ENCODE measurements at places on chromosomes 2 and 18.
A peak's percentile ranks its signal among the peaks of the same experiment; 100 is the strongest.

- DNase-seq, result no peak
Observed at GRCh38 chr18:23902396-23902795, 112.2 kb upstream of the TTC39C start.

- no peak for DNase-seq
Observed at GRCh38 chr2:42127425-42128424, 41.4 kb upstream of the EML4 start.

DNA sequence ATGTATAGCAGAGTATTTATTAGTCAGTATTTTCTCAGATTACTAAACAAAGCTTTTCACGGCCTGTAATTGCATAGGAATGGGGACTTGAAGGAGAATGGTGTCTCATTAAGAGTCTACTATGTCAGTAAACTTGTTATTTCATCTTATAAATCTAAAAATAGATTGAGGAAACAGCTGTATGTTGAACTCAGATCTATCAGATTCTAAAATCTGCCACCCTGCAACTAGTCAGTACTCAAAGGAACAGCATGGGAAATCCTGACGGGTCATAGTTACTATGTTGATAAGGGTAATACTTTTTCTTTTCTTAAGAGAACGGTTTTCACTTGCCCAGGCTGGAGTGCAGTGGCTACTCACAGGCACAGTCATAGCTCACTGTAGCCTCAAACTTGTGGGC lies 70.2 kb upstream of the EMILIN2 start:
- DNase-seq, result no peak

DNA sequence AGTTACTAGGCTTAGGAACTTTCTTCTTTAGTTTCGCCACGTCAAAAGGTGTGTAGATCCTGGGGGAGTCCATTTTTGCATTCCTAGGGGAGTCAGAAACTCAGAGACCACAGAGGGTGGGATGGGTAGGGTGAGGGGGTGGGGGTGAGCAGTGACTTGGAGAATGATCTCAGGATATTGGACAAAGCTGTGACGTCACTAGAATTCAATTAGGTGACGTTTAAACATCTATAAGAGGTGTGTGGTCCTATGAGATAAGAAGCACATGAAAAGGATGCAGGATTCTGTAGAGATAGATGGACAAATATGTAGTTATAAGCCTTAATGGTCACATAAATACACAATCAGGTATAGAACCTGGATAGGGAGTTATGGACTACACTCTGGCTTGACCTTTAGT lies 21.5 kb downstream of the SLC4A3 start:
- DNase-seq, result no peak

GRCh38 chr2:162009543-162009942 lies 64.5 kb downstream of the DPP4 start:
- DNase-seq, result no peak

GRCh38 chr18:26654616-26655524 lies 106.5 kb upstream of the KCTD1 start:
- no peak for DNase-seq

- no peak for DNase-seq
Observed at GRCh38 chr2:44515416-44515815, 153.7 kb downstream of the CAMKMT start.

DNA sequence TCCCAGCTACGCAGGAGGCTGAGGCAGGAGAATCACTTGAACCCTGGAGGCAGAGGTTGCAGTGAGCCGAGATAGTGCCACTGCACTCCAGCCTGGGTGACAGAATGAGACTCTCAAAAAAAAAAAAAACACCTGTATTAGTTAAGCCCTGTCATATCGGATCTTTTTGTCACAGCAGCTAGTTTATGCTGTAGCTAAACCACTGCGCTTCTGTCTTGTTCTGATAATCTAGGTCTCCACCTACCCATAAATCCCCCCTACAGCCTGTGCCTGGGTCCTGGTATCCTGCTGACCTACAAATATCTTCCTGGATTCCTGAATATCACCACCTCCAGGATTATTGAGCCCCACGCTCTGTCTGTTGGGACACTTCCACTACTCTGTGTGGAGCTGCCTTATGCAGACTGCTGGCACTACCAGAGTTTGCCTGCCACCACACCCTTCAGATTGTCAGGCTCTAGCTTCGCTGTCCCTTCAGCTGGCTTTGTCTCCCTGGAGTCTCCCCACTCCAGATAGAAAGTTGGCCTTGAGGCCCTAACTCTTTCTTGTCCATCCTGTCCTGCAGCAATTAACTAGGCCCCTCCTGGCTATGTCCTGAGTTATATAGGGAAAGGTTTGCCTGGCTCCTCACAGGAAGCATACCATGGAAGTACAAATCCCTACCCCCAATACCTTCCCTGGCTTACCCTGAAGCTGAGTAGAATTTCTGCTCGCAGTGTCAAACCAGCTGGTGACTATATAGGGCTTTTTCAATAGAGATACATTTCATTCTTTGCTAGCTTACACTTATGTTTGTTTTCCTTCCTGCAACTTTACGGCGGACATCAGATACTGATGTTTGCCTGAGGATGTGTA lies 136.0 kb upstream of the SERTAD2 start:
- no peak for DNase-seq

DNA sequence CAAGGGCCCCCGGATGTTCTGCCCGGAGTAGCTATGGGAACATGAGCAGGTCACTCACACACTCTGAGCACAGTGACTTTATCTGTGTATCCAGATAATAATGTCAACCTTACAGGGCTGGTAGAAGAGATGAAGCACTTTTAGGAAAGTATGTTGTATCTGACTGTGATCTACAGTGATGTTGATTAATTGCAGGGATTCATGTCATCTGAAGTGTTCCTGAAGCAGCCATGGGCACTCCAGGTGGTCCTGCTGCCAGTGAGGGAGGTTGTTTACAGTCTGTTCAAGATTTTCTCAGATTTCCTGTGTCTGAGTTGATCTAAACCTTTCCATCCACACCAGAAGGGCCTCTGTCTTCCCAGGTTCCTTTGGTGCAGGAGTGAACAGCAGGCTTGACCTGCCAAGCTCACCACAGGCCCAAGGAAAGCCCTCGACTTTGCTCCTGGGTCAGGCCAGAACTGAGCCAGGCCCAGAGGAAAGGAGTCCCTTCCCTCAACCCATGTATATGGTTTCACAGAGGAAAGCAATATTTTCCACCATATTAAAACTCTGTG lies 28.0 kb downstream of the KIAA2012 start:
- no peak for DNase-seq

GRCh38 chr2:12168791-12169388 lies 422.5 kb downstream of the LPIN1 start:
- DNase-seq, result no peak

DNA sequence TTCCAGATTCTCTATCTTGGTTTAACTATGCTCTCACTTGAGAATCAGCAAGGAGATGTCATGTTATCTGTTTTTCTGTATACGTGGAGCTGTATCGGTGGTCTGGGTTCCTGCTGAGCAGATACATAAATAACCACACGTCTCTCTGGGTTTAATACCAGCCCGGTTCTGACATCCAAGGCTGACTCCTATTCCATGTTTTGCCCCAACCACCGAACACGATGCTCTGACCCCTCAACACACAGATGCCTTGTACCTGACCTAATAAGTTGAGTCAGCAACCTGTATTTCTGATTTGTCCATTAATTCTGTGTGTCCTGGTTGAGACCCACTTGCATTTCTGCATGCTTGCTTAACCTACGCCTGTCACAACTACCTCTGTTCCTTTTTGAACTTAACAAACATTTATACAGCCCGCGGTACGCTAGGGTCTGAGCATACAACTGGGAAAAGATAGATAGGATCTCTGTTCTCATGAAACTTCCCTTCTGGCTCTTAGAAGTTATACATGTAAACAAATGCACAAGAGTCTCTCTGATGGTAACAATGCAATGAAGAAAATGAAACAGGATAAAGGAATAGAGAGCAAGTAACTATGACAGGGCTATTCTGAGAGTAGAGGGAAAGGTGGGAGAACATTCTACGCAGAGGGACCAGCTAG lies 480.4 kb downstream of the PARD3B start:
- DNase-seq, result no peak

DNA sequence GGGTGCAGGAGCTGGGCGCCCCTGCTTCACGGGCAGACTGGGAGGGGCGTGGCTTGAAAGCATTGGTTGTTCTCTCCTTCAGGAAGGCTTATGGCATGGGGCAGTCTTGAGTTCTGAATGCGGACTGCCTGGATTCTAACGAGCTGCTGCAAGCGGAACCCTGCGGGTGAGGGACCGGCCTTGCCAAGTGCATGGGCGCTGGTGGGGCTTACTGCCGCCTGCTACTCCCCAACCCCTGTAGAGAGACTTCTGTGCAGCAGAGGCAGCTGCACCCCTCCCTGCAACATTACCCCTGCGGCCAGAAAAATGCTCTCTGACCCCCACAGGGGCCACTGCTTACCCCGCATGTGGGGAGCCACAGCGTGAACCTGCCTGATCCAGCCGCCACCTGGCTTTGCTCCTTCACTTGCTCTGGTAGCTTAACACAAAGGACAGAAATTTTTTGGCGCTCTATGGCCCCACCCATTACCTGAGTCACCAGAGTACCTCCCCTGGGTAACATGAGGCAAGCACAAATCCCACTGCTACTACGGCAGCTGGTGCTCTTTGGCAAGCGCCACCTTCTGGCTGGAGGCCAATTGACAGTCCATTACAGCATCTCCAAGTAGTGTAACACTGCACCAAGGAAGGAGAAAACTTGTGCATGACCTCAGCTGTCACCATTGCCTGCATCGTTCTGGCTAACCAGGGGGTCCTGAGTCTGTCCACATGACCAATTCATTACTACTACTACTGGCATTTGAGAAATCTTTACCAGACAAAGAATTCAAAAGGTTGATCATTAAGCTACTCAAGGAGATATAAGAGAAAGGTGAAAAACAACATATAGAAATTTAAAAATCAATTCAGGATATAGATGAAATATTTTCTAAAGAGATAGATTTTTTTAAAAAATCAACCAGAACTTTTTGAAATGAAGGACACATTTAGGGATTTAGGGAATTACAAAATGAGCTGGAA lies 35.4 kb downstream of the MYL12B start:
- DNase-seq, result peak; percentile 91

- DNase-seq, result no peak
Observed at GRCh38 chr2:151085181-151085611, 176.5 kb downstream of the RBM43 start.

DNA sequence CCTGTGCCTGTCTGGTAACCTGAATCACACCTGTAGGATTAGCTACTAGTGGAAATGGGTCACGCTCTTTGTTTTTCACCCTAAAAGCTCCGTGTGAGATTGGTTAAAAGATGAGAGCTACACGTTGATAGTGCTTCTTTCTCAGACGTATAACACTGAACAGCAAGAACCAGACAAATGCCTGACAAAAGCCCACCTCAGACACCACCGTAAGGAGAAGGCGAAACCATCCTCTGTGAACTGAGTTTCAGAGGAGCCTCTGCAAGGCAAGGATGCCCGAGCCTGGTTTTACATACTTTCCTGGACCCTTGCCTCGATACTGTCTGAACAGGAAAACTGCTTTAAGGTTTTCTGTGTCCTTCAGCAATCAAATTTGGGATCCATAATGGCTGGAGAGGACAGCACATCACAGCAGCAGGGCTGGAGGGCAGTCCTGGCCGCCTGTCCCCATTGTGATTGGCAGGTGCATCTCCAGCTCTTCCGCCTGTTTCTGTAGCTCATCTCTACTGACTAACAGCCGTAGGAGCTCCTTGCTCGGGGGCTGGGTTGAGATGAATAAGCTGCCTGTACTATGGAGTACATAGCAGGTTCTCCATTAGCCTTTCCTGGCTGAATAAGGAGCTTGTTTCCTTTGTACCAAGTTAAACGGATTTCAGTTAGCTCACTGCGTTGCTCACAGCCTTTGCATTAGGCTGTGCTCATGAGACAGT lies 155.5 kb downstream of the MYT1L start:
- no peak for DNase-seq

DNA sequence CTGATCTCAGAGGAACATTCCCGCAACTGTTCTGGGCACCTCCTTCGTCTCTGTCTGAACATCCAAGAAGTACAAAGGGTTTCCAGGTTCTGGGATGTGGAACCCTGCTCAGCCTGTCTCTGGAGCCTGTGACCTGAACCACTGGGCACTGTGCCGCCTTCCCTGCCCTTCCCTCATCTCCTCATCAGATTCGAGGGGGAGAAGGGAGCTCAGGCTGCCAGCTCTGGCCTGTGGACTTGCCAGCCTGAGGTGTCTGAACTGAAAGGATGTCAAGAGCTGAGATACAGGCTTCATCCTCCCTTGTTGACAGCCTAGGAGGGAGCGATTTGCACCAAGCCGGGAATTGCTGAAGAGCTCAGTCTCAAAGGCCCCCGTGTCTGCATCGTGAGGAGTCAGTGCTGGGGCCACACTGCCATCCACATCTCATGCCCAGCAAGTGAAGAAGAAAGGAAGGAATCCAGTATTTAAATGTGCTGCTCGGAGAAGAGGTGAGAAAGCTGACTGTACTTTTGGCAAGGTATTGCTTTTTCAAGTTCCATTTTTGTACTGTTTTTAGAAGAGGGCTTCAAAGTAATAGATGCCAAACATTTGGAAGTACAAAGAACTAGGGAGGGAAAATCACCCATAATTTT lies 12.6 kb downstream of the NEU2 start:
- no peak for DNase-seq

DNA sequence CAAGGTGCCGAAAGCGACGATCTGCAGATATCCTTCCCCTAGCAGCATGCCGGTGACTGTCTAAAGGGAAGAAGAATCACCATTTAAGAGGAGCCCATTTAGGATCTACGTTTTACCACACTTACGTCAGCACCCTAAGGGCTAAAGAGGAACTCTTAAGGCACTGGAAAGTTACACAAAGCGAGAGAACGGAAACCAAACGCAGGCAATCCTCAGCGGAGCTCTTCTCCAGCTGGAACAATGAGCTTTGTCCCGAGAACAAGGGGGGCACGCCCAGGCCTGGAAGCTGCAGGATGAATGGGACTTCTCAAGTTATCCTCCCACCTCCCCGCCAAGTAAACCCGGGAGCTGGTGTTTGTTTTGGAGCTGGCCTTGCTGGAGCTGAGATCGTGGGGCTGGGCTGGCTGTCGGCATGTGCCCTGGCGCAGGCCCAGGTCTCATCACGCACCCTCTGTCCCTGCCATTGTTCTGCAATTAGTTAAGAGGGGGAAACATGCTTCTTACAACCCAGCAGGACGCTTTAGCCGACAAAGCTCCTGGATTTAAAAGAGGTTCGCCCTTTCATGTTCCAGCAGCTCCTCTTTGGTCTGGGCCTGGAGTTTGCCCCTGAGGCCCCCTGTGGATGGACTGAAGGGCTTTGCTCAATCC lies 36.4 kb downstream of the PXDN start:
- DNase-seq, result no peak

DNA sequence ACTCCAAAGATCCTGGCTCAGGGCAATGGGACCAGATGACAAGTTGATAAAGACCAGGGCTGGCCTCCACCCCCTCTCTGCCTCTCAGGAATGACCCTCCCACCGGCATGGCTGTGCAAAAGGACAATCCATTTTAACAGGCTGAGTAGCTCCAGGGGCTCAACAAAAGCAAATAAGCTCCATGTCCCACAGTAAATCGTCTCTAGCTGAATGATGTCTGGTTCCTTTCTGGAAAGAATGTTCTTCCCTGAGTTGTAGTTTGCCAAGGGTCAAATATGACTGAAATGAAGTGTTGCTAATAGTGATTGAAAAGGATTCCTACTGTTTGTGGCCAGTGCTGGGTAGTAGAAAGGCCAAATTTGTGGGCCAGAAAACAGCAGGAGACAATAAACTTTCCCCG lies 434.4 kb upstream of the ETAA1 start:
- DNase-seq, result no peak

All from CD4-positive, alpha-beta T cell (primary cell).